ENCODE measurements at places on chromosomes 5 and 9.

GRCh38 chr5:120817044-120817985 is 353.2 kb downstream of the PRR16 start:
- no peak for DNase-seq

DNA sequence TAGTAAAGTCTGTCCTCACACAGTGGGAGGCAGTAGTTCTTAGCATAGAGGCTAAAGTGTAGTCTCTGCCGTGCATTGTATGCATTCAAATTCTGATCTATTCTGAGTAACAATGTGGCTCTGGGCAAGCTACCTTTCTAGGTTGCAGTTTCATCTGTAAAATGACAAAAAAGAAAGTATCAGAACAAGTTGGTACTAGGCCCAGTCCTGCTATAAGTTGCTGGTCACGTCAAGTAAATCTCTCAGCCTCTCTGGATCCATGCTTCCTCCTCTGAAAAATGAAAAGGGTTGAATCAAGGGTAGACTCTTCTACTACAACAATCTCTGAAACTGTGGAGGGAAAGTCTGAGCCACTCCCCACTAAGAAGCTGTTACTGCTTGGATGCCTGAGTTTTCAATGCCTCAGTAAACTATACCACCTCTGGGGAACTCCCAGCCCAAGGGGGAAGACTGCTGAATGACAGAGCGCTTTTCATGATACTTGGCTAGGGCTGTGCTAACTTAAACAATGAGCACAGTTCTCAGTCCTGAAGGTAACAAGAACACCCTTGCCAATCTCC is 34.5 kb upstream of the SPARC start:
- DNase-seq: no peak

- no peak for DNase-seq
These were observed 21.6 kb downstream of the MRPL22 start for GRCh38 chr5:154962494-154962893.

DNA sequence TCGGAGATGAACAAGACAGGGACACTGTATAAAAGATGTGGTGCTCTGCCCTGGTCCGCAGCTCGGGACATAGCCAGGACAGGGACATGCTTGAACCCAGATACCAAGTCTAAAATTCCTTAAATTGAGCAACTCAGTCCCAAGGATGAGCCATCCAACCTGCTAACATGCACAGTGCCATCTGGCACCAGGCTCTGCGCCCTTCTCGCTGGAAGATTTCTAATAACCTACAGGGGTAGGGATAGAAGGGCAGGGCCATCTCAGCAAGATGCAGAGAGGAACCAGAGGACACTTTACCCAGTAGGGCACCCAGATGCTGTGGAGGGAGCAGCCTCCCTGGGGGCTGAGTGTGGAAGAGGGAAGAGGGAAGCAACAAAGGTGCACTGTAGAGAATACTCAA is 60.1 kb downstream of the SEMA4D start:
- no peak for DNase-seq

DNA sequence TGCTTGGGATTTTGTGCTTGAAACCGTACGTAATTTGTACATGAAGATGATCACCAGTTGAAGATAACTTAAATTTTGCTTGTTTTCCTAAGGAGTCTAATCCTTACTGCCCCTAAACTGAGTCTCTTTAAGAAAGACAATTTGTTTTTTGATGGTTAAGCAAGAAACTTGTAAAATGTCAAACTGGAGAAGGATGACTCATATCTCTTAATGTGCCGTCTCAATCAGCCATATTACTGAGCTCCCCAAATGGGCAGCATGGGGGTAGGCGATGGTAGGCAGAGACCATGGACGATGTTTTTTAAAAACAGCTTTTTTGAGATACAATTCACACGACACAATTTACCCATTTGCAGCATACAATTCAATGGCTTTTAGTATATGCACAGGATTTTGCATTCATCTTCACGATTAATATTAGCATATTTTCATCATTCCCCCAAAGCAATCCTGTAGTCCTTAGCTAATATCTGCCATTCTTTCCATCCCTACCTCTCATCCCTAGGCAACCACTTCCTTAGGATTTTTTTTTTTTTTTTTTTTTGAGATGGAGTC is 14.3 kb downstream of the ARHGAP26 start:
- DNase-seq: no peak

- no peak for DNase-seq
These were observed 6.9 kb downstream of the GSN start for GRCh38 chr9:121274851-121275250.

Measured in midbrain (tissue), 1 donor.